ENCODE measurements at places on chromosomes 5 and 9. TPM values are rescaled to one million over a fixed set of nuclear protein-coding genes. Genes with fewer than 3 reads are reported as not detected.

Gene ADAMTS6
- 2.8 TPM for total RNA-seq

Gene CBY3
- not detected for total RNA-seq

Gene ZBED3
- total RNA-seq, result 0.58 TPM

DNA sequence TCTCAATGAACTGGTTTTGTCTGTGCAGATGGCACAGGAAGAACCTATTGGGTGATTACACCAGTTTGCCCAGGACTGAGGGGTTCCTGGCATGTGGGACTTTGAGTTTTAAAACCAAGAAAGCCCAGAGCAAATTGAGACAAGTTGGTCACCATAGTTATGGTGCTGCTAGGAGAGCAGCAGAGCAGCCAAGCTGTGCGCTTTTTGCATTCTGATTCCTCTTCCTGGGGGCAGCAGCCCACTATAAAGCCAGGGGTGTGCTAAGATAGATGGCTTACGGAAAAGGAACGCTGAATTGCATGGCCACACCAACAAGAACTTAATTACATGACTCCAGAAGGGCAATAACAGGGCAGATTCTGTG, 49.7 kb downstream of the TIMD4 start:
- H3K27me3 ChIP-seq, result no peaks in the 10 kb centered on the region
- H3K4me3 ChIP-seq, result peak overlapping the region; percentile 57
- H3K36me3 ChIP-seq, result peaks cover 48% of the 10 kb centered on the region
- no peak for DNase-seq
- peak overlapping the region; percentile 97 for H3K27ac ChIP-seq
- H3K4me1 ChIP-seq, result peaks cover 32% of the 10 kb centered on the region

DNA sequence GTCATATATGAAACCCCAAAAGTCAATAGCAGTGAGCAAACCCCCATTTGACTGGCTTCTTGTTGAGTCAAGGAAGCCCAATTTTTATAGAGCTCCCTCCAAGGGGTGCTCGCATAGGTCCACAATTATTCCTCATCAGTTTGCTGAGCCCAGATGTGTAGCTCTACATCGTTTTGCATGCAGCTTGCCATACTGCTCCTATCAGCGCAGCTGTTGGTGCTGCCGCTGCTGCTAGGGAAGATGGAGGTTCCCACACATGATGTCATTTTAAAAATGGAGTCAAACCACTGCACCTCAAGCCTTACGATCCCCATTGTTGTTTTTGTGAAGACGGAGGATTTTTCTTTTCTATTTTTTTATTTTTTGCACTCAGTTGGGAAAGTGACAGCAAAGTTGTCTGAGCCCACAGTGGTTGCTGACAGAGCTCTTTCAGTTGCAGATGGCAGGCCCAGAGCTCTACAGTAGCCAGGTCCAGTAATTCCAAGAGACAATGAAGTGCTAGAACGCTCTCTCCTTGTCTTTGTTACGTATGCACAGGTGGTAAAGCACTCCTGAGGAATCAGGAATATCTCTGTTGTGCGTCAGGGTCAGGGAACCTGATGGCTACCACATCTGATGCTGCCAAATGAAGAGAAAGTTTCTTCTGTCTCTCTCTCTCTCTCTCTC, 23.2 kb upstream of the C5orf63 start:
- DNase-seq, result no peak
- H3K4me3 ChIP-seq, result no peak overlapping the region
- H3K4me1 ChIP-seq, result no peaks in the 10 kb centered on the region
- H3K27ac ChIP-seq, result no peak overlapping the region
- no peaks in the 10 kb centered on the region for H3K27me3 ChIP-seq

DNA sequence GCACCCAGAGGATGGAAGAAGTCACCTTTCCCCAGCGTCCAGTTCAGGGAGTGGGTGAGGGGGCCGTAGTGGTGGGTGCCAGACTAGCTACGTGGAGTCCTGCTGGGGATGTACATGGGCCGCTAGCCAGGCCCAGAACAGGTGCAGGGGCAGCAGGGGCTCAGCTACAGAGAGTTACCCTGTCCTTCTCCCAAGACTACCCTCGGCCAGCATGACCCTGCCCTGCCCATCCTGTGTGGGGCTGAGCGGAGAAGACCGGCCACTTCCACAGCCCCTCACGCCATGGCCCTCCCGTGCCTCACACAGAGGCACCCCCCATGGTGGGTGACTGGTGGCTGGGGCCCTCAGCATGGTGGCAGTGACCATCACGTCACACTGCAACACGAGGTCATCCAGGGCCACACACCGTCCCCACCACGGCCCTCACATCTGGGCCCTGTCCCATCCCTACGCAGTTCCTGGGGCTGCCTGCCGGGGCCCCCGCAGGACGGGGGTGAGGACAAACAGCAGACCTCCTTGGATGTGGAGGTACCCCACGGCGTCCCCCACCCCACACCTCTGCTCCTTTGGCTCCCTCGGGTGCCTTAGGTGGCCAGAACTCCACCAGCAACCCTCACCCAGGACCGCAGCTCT, 977 bp upstream of the DPP7 start:
- H3K4me1 ChIP-seq, result peaks cover 10% of the 10 kb centered on the region
- H3K27me3 ChIP-seq, result no peaks in the 10 kb centered on the region
- no peak overlapping the region for H3K4me3 ChIP-seq
- H3K27ac ChIP-seq, result no peak overlapping the region
- H3K36me3 ChIP-seq, result peaks cover 2% of the 10 kb centered on the region

GRCh38 chr5:175775416-175775815, 96.0 kb upstream of the CPLX2 start:
- H3K4me3 ChIP-seq, result no peak overlapping the region
- no peaks in the 10 kb centered on the region for H3K4me1 ChIP-seq
- DNase-seq, result no peak
- H3K27ac ChIP-seq, result no peak overlapping the region
- no peaks in the 10 kb centered on the region for H3K36me3 ChIP-seq
- peaks cover 54% of the 10 kb centered on the region for H3K27me3 ChIP-seq

DNA sequence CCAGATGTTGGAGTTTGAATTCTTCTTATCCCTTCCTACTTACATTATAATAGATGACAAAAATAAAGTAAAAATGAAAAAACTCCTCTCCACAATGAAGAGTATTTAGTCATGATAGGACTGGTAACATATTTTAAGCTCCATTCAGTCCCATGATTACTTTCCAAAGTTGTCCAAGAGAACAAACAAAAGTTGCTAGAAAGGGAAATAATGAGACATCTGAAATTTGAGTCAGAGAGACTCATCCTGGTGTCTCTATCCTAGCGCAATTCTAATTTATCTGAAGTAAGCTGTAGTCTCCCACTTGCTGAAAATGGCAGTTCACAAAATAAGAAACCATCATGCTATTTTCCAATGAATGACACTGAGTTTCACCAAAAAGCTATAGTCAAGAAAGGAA, 152.2 kb downstream of the BNC2 start:
- H3K27ac ChIP-seq, result no peak overlapping the region
- no peaks in the 10 kb centered on the region for H3K27me3 ChIP-seq
- H3K4me3 ChIP-seq, result no peak overlapping the region

GRCh38 chr5:95628933-95629332, 9.0 kb downstream of the GPR150 start:
- no peak overlapping the region for H3K4me3 ChIP-seq
- H3K27me3 ChIP-seq, result peaks cover 3% of the 10 kb centered on the region
- H3K27ac ChIP-seq, result no peak overlapping the region
- peaks cover 15% of the 10 kb centered on the region for H3K4me1 ChIP-seq
- no peak for DNase-seq

DNA sequence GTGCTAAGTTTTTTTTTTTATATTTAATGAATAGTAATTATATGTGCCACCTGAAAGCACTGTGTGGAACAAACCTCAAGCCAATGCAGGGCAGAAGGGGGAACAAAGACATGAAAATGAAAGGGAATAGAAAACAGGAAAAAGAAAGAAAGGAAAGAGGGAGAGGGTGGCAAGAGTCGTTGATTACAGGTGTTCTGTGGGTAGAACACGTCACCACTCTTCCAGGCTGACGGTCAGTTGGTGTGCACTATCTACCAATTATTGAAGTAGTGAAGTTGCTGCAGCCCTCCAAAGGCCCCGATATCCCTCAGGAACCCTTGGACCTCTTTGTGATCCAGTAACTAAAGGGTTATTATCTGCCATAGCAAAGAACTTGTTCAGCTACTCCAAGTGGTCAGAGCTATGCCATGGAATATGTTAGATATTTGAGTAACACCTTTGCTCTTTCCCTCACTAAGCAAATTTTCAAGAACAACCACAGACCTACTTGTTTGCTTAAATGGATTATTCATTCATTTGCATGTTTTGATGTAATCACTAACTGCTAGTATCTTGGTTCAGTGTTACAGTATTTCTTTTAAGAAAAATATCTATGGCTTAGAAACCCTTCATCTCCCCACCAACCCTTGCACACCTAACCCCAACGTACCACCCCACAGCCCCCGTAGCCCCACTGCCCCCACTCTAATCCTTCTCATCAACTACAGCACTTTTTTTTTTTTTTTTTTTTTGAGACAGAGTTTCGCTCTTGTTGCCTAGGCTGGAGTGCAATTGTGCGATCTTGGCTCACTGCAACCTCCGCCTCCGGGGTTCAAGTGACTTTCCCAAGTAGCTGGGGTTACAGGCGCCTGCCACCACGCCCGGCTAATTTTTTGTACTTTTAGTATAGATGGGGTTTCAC, 31.3 kb downstream of the FYB1 start:
- H3K4me3 ChIP-seq, result peak overlapping the region; percentile 65
- peaks cover 85% of the 10 kb centered on the region for H3K4me1 ChIP-seq
- H3K36me3 ChIP-seq, result peaks cover 26% of the 10 kb centered on the region
- H3K27ac ChIP-seq, result peak overlapping the region; percentile 88
- peak; percentile 52 for DNase-seq

- peak overlapping the region; percentile 73 for H3K27ac ChIP-seq
- H3K4me3 ChIP-seq, result peak overlapping the region; percentile 74
- no peaks in the 10 kb centered on the region for H3K36me3 ChIP-seq
- DNase-seq, result peak; percentile 51
Measured at GRCh38 chr9:136119061-136119882, 597 bp upstream of the TMEM250 start.

GRCh38 chr5:59445741-59446140, 447.8 kb downstream of the PDE4D start:
- H3K4me3 ChIP-seq, result no peak overlapping the region
- no peaks in the 10 kb centered on the region for H3K4me1 ChIP-seq
- DNase-seq, result no peak

DNA sequence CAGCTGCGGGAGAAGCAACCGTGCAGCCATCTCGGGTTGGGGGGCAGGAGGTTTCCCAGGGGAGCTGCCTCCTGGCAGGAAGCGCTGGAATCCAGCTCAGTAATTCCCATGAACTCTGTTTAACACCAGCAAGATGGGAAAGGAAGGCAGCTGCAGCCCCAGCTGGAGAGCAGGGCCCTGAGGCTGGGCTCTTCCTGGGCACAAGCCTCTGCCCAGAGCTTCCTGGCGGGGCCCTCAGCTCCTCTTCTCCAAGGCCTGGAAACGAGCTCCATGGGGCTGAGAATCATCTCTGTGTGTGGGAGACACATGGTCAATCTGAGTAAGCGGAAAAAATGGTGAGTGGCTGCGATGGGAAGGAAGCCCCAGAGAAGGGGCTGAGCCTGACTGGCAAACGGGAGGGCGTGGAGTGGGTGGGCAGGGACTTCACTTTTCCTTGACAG, 6.3 kb downstream of the MRPL36 start:
- H3K27me3 ChIP-seq, result no peaks in the 10 kb centered on the region
- H3K27ac ChIP-seq, result peak overlapping the region; percentile 98
- H3K36me3 ChIP-seq, result peaks cover 25% of the 10 kb centered on the region
- H3K4me1 ChIP-seq, result peaks cover 88% of the 10 kb centered on the region
